Stimulated activated CD8-positive, alpha-beta memory T cell treated with anti-CD3 and anti-CD28 coated beads, Interleukin-7, amount 100 ng/mL, for 48 hours (primary cell): ENCODE measurements at places on chromosomes 2 and 18.
A peak's percentile ranks its signal among the peaks of the same experiment; 100 is the strongest.

DNA sequence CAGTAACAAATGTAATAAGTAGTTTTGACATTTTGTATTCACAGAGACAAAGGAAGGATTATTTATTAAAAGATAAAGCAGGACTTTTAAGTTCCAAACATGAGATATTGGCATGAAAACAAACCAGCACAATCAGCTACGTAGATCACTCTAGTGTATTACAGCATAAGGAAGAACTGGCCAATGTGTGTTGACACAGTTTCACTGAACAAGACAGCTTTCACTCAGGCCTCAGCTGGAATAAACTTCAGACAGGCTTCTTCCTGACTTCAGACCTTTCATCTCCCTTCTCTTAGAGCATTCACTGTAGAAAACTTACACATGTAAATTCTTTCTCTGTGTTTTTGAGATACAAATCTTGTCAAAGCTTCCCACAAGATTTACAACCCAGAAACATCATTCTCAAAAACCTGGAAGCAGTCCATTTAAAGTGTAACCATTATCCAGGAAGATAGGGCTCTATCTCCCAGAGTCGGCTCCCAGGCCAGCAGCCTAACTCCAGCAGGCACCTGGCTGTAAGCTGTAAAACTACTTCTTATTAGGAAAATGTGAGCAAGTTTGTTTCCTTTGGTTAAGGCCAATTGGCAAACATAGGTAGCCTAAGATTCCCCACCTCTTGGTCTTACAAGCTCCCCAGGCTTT, 768.3 kb upstream of the CDH7 start:
- DNase-seq, result no peak

- no peak for DNase-seq
These were observed 207.9 kb downstream of the MREG start for GRCh38 chr2:215805493-215805892.

DNA sequence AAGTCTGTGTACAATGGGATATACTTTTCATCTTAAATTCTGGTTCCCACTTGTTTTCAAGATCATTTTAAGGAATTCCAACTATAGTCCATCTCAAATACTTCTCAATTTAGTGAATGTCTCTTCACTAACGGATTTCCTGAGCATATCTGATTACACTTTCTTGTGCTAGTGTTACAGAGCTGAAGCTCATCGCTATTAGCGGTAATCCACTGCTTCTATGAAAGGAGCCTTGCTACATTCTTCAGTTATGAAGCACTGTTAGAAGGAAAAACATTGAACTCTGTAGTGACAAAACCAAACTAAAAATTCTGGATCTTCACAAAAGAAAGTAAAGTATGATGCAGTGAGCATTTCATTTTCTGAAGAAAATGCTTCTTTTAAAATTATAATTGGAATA, 72.0 kb downstream of the AGPS start:
- no peak for DNase-seq

GRCh38 chr2:164621764-164622105, 453 bp upstream of the GRB14 start:
- DNase-seq, result no peak

GRCh38 chr2:61605245-61605644, 67.1 kb upstream of the XPO1 start:
- no peak for DNase-seq

DNA sequence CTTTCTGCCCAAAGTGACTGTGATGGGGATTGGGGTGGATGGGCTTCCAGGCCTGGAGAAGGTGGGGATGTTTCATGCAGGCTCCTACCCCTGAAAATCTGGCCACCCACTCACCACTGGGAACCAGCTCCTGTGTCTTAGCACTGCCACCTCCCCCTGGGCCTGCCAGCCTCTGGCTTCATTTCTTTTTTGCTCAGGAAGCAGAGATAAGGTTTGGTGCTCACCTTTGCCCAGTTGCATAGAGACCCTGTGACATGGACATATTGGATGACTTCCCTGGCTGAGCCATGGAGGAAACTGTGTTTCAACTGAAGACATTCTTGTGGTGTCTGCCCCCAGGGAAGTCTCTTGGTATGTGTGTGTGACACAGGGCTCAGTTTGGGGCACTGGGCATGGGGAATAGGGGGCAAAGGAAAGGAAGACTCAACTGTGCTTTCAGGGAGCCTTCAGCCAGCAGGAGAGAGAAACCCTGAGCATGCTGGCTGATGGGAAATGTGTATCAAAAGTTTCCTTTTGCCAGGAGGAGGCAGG, 16.7 kb downstream of the CTIF start:
- DNase-seq, result no peak

- no peak for DNase-seq
These were observed 40.7 kb downstream of the ATIC start for GRCh38 chr2:215352602-215353001.

DNA sequence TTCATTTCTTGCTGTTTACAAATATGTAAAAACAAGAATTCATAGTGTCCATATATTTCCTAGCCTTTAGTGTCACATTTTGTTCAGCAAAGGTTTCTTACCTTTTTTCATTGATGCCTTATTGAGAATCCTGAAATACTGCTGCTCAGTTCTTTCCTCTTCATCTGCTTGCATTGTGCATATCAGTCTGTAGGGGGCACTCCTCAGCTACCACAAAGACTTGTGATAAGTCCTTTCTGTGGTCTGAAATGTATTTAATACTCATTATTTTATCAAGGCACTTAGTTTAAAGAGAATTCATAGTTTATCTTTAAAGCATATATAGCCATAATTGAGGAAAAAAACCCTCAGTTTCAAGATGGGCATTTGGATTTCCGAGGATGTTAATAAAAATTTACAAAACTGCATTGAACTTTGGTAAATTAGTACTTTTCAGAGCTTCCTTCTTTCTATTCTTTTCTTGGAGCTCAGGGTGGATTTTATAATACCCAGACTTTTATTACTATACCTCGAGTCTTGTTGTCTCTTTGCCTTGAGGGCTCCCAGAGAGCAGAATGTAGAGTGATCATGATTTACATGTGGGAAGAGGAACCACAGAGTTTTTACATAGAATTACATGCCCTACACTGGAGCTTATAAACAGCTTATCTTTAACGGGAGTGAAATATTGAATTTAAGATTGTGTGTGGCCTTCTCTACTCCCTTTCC, 570.1 kb downstream of the PLCL1 start:
- DNase-seq, result no peak

GRCh38 chr2:150581717-150582472, 94.4 kb upstream of the RND3 start:
- DNase-seq, result no peak

- no peak for DNase-seq
These were observed 28.6 kb downstream of the ASXL3 start for GRCh38 chr18:33606621-33607020.

- no peak for DNase-seq
These were observed 40.6 kb upstream of the GPAT2 start for GRCh38 chr2:96075199-96075771.

DNA sequence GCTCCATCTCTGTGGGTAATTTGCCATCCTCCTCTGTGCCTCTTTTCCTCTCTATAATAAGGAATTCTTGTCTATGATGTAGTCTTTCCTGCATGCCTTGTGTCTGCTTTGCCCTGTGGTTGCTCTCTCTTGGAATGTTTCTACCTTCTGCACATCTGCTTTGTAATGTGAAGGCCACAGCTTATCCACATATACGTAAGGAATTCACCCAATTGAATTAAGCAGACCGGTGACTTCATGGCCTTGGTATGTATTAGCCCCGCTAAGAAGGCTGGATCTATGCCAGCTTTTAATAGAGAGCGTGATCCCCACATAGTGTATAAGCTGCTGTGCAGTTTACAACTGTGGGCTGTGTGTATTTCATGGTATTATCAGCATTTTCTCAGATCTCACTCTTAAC, 274.7 kb downstream of the RNF144A start:
- no peak for DNase-seq

- peak; percentile 15 for DNase-seq
These were observed 74.2 kb downstream of the VIT start for GRCh38 chr2:36770542-36771287.

DNA sequence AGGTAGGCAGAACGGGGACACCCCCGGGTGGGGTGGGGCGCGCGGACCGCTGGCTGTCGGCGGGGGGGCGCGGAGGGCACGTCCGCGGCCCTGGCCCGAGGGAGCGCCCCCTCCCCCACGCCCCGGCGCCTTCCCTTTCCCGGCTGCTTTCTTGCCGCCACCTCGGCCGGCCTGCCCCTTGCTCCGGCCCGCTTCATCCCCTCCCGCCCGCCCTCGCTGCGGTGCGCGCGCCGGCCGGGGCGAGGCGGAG, 443 bp downstream of the VAPA start:
- no peak for DNase-seq

- DNase-seq, result no peak
These were observed 15.3 kb downstream of the SH3RF3 start for GRCh38 chr2:109144271-109144670.
